ENCODE measurements at places on chromosomes 5 and 9.

DNA sequence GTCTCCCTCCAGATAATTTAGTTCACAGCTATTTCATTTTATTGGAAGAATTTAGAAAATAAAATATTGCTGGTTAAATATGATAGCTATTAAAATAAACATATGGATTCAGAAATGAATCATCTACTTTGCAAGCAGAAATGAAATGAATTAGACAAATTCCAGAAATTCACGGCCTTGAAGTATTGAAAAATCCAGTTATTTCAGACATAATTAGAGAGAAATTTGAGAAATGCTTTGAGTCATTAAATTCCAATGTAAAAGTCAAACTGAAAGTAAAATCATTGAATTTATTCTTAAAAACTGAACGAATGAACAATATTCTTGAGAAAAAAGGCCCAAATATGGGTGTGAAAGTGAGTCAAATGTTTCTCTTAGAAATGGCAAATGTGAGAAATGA lies 632.6 kb upstream of the EDIL3 start:
- DNase-seq: no peak

DNA sequence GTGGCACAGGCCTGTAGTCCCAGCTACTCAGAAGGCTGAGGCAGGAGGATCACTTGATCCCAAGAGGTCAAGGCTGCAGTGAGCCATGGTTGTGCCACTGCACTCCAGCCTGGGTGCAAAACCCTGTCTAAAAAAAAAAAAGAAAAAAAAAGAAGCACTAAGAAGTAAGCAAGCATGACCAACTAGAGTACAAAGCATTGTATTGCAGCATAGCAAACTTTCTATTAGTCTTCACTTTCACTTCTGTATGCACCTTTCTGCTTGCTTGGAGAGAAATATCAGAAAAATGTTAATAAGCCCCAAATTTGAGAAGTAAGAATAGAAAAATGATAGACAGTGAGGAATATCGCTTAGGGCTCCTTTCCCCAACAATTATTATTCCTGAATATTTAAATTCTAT lies 497.7 kb upstream of the WWC1 start:
- no peak for DNase-seq

DNA sequence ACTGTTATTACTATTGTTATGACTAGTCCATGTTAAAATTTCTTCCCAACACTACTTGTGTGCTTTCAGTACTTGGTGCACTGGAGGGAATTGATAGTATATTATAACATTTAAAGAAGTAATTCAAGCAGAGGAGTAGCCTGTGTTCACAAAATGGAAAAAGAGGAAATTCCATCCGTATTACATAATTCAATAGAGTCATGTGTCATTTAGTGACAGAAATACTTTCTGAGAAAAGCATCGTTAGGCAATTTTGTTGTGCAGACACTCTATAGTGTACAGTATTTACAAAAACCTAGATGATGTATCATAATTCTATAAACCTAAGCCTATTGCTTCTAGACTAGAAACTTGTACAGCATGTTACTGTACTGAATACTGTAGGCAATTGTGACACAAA lies 78.3 kb upstream of the PCSK5 start:
- DNase-seq: no peak

DNA sequence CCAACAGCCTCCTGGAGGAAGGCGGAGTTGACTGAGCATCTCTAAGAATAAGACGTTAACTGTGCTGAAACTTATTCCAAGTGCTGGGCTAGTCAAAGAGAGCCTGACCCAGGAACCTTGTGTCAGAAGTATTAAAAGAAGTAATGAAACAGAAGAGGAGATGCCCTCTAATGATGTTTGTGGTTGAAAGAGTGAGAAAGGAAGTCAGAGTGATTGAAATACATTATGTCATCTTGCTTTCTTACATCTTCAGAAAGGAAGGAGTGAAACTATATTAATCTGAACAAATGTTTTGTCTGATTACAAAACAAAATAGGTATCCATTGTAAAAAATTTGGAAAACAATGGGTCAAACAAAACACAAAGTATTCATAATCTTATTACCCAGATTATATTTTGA lies 460.7 kb downstream of the NTRK2 start:
- no peak for DNase-seq

DNA sequence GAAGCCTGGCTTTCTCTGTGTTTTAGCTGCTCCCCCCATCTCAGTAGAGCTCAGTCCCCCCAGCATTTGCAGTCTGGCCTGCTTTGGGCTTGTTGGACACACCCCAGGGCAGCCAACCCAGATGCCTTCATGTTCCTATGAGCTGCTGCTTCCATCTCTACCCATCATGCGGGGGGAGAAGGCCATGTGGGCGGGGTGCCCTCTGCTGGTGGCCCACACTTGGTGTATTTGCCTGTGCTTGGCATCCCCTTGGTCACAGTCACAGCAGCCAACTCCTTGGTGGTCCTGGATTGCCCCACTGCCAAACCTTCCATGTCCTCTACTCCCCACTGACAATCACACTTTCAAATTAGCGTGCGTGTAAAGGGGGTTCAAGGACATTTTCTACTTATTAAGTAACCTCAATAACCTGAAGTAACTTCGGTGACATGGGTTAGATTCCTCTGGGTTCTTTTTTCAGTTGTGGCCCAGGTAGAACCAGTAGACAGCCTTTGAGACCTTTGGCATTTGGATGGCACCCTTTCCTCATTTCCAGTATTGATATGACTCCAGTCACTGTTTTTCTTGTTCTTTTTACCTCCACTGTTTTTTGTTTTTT lies 42.8 kb downstream of the SNX30 start:
- peak; percentile 72 for DNase-seq

DNA sequence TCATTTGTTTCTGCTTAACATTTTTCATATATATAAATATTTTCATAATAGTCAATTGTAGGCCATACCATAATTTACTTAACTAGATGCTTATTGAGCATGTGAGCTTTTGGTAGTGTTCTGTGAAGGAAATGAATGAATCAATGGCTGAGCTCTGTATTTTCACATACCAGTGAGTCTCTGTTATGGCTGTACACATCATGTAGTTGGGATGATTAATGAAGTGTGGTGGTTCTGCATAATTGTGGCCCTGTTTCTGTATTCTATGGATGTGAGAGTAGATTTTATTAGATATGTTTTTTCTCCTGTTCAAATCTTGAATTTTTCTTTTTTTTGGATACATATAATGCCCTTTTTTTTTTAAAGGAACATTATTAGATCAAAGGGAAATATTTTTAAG lies 56.2 kb downstream of the CTNNA1 start:
- no peak for DNase-seq

GRCh38 chr5:16781828-16782626 lies 154.1 kb downstream of the MYO10 start:
- DNase-seq: no peak

DNA sequence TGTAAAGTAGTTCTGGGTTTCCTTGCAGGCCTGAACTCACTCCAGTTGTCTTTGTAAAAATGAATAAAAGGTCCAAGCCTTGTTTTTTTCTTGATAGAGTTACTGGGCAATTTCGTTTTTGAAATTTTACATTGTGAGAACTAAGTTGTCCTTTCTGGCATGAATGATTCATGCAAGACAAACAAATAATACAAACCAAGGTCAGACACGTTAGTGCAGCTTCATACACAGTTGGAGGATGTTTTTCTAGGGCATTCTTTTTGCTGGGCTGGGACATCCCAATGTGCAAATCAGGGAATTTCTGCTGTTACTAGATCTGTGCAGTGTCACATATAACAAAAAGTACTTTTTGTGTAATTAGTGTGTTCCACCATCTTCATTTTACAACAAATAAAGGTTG lies 96.0 kb downstream of the MEGF10 start:
- no peak for DNase-seq

DNA sequence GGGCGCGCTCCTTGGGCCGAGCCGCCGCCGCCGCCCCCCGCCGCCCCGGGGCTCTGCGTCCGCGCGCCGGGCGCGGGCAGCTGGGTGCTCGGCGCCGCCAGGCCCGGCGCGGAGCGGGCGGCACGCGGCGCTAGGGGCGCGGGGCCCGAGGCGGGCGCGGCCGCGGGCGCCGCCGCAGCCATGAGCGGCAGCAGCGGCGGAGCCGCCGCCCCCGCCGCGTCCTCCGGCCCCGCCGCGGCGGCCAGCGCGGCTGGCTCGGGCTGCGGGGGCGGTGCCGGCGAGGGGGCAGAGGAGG lies 351 bp downstream of the TRIO start:
- DNase-seq: no peak

GRCh38 chr5:14742498-14742897 lies 78.0 kb downstream of the OTULIN start:
- no peak for DNase-seq

GRCh38 chr9:110446171-110446570 lies 108.5 kb upstream of the TXNDC8 start:
- DNase-seq: no peak

- DNase-seq: no peak
Observed at GRCh38 chr5:15320871-15321270, 179.1 kb upstream of the FBXL7 start.

- no peak for DNase-seq
Observed at GRCh38 chr9:111726949-111727348, 65.5 kb downstream of the GNG10 start.

DNA sequence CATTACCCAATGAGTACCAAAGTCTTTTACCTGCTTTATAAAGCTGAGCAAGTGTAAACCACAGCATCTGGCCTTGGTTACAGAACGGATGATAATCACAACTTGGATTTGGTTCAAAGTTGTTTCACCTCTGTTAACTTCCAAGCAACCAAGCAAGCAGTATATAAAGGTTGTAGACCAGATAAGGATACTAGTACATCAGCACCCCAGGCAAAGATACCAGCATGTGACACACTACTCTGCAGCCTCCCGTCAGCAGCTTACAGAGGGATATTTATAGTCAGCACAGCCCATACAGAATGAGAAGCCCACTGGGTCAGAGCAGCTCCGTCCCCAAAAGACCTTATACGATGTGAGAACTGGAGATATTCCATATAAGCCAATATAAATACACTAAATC lies 193.3 kb downstream of the SMARCA2 start:
- DNase-seq: no peak

- DNase-seq: no peak
Observed at GRCh38 chr5:79107020-79107796, 4.4 kb upstream of the BHMT start.

GRCh38 chr9:96420468-96421219 lies 2.5 kb upstream of the ZNF367 start:
- no peak for DNase-seq

- DNase-seq: no peak
Observed at GRCh38 chr9:78775211-78775610, 478.3 kb downstream of the PSAT1 start.

DNA sequence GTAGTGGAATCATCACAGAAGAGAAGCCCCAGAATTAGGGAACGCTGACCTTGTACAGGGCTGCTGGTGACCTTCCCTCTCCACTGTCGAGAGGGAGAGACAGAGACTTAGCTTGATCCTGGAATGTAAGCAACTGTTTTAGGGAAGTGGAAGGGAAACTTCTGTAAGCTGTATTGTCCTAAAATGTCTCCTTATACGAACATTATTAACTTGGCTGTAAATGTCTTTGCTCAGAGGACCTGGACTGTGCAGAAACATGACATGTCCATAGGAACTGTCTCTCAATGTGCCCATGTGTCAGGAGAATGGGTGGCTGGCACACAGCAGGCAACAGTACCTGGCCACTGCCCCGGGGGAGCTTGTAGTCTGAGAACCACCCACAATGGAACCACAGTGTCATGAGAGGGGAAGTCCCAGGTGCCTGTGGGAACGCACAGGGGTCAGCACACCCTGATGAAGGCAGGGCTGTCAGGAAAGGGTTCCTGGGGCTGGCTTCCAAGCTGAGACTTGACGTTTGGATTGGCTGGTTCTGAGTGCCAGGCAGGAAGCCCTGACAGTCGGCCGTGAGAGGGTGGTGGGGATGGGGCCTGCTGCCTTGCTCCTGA lies 34.0 kb downstream of the DAP start:
- no peak for DNase-seq

GRCh38 chr9:70177121-70177520 lies 81.7 kb upstream of the SMC5 start:
- DNase-seq: no peak

DNA sequence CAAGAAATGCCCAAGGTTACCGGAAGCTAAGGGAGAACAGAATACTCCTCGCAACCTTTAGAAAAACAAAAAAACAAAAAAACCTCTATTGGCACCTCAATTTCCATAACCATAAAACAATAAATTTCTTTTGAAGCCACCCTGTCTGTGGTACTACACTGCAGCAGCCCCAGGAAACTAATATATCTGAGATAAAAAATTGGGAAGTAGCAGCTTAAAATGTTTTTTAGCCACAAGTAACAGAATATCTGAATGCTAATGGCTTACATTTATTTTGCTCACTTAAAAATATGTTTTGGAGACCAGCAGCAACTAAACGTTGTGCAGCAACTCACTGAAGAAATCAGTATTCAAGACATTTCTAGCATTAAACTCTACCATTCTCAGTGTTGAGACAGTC lies 969.6 kb downstream of the DNAH5 start:
- DNase-seq: no peak

- no peak for DNase-seq
Observed at GRCh38 chr9:18829873-18830272, 203.1 kb downstream of the SAXO1 start.

DNA sequence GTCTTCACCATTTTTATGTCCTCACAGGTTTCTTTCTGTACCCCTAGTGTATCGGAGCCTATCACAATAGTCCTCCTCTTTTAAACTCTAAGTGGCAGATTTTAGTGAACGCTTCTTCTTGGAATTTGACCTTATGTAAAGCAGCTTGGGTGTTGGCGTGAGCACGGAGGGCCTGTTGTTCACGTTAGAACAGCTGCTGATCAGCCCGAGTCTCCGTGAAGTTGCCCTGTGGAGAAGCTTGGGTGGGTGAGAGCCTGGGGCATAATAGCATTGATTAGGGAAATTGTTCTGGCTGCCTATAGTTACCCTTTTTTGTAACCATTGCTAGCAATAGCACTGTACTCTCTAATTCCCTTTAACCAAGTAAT lies 167.0 kb upstream of the OTULINL start:
- no peak for DNase-seq

DNA sequence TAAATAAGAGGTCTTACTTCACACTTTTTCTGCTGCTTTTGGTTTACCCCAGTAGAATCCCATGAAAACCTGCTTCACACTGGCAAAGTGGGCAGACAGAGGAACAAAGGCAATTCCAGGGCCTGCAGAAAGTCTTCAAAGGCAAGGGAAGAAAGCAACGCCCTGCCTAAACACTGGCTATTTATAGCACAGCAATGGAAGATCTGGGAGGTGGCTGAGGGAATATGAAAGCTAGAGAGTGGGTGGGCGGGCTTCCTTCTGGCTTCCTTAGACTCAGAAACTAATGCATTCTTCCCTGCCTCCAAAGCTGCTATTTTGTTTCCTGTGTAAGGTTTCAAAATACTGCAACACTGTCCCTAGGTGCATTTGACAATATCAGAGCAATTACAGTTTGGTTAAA lies 46.8 kb downstream of the ELAVL2 start:
- DNase-seq: no peak

- DNase-seq: no peak
Observed at GRCh38 chr5:126984632-126985031, 45.7 kb downstream of the MARCHF3 start.

GRCh38 chr5:144566747-144567420 lies 396.2 kb downstream of the KCTD16 start:
- no peak for DNase-seq

GRCh38 chr9:72691671-72692070 lies 170.3 kb downstream of the TMC1 start:
- DNase-seq: no peak

Measured in activated CD4-positive, CD25-positive, alpha-beta regulatory T cell (primary cell).